ENCODE measurements at places on chromosomes 4 and X. TPM values are rescaled to one million over a fixed set of nuclear protein-coding genes. Genes with fewer than 3 reads are reported as not detected.

DNA sequence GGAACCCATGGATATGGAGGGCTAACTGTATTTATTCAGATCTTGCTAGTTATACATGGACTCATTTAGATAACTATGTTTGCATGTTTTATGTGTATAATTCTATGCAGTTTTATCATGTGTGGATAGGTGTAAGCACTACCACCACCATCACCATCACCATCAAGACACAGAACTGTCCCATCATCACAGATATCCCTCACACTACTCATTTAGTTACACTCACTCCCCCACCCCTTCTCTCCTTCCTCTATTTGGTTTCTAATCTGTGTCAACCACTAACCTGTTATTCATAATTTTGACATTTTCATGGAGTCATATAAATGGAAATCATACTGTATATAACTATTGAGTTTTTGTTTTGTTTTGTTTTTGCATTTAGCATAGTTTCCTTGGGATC is 43.7 kb downstream of the STAG2 start:
- ATAC-seq, result no peak

MAGED4B gene
- total RNA-seq, result 1.8 TPM

- no peak for ATAC-seq
Observed at GRCh38 chr4:188006285-188006848, 10.8 kb downstream of the ZFP42 start.

DNA sequence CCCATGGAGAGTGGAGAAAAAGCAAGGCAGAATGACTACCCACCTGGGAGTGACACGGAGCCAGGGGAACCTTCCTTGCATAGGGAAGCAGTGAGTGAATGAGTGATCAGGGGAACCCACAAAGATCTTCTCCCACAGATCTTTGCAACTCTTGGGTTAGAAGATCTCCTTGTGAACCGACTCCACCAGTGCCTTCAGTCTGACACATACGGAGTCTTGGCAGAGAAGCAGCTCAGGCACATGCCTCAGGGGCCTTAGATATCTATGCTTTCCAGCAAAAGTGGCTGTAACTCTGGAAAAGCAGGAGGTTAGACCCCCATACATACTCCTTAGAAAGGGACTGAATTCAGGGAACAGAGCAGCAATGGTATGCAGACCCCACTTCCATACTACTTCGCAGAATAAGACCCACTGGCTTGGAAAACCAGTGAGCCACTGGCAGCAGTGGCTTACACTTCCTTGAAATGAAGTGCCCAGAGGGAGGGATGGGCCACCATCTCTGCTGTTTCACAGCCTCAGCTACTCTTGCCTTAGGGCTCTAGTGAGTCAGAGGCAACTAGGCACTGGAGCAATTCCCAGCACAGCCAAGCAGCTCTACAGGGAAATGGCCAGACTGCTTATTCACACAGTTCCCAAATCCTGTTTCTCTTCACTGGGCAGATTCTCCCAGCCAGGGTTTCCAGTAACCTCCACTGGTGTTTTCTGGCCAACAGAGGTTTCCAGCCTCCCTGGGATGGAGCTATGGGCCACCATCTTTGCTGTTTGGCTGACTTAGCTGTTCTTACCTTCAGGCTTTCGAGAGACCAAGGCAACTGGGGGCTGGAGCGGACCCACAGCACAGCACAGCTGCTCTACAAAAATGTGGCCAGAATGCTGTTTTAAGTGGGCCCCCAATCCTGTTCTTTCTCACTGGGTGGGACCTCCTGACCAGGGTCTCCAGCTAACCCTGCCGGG is 82.8 kb upstream of the TCEAL2 start:
- peak; percentile 25 for ATAC-seq

- peak; percentile 43 for ATAC-seq
Observed at GRCh38 chr4:155353923-155354540, 22.7 kb downstream of the MAP9 start.

SMR3B gene
- not detected for total RNA-seq

DNA sequence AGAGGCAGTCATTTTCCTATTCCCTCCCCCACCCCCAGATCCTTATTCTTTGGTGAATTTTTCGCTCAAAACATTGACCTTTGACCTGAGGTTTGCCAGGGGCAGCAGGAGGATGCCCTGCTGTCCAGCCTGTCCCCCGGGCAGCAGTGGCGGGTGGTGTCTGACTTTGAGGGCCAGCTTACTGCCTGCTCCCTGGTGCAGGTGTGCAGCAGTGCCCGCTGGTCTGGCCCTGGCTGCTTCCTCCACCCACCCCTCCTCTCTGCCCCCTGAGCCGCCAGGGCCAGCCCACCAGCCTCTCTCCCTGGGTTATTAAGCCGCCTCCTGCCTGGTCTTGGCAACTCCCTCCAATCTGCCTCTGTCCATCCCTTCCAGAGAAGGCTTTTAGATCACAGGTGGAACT is 40.8 kb upstream of the GRPEL1 start:
- no peak for ATAC-seq

- ATAC-seq, result no peak
Observed at GRCh38 chrX:18297251-18297650, 57.2 kb downstream of the SCML2 start.

- ATAC-seq, result no peak
Observed at GRCh38 chrX:45508454-45508853, 307.8 kb upstream of the DIPK2B start.

DNA sequence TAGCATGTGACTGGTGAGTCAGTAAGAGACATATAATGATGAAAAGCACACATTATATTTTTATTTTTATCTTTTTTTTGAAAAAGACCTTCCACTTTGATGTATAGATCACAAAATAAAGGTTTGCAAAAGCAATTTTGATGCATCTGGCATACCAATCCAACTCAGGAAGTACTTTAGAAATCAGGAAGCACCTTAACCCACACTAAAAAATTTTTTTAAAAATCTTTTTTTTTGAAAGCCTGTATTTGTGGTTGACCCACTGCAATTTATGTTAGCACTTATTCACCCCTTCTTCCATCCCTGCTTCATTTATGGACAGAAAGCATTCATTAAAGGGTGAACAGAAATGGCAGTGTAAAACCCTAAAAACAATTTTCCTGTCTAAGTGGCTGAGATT is 16.6 kb downstream of the TMEM255A start:
- ATAC-seq, result no peak

GRCh38 chr4:56821381-56822243 is at the start of gene SPINK2:
SPINK2 (minus strand) TSS chr4:56821701; CDS start chr4:56821662, 39 bp downstream.
- ATAC-seq, result peak; percentile 82

RHOXF2 gene
- total RNA-seq, result not detected

KCNE5 gene
- not detected for total RNA-seq

DNA sequence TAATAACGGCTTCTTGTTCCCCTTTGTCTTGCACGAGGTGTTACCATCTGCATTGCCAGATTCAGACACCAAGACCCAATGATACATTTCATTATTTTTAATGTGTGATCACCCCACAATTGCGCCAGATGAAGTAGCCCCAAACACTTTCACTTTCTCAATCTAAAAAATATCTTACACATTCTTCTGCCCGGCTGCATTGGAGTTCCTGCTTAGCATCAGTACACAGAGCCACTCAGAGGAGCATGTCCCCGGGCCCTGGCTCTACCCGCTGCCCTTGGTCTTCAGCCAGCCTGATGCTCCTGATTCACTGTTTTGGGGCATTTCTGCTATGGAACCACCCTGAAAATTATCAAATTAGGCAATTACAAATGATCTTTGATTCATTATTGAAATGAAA is 66.0 kb upstream of the TENM3 start:
- ATAC-seq, result no peak

DNA sequence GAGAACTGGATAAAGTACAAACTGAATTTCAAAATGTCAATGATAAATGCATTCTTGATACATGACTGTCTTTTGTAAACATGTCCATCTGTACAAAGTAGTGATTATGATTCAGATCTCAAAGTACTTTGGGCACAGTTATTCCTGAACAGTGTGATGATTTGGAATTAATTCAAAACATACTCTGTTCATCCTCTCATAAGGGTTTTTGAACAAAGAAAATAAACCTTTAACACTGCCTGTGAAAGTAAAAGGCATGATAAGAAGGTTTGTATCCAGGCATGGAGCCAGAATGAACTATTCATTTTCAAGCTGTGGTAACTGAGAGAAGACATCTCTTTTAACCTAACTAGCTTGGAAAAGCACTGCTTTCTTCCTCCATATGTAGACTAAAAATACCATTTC is 883 bp upstream of the KLHL4 start:
- no peak for ATAC-seq

DNA sequence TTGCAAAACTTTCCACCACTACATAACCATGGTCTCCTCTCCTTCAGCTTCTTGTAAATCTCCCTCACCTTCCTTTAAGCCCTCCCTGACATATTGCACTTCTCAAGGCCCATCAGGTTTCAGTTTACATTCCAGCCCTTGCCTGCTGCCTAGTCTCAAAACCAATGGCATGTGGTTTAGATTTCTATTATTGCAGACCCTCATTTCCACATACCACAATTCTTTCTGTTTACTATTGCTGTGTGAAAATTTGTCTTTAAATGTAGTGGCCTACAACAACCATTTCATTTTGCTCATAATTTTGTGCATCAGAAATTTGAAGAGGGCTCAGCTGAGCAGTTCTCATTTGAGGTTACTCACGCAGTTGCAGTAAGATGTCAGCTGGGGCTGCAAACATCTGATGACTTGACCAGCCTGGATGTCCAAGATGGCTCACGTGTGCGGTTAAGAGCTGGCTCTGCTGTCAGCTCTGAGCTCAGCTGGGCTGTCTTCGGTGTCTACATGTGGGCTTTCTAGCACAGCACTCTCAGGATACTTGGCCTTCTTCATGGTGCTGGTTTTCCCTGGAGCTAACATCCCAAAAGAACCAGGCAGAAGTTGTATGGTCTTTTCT is 29.9 kb upstream of the SOD3 start:
- no peak for ATAC-seq

GRCh38 chr4:24117975-24118374 is 228.1 kb upstream of the PPARGC1A start:
- ATAC-seq, result no peak

DNA sequence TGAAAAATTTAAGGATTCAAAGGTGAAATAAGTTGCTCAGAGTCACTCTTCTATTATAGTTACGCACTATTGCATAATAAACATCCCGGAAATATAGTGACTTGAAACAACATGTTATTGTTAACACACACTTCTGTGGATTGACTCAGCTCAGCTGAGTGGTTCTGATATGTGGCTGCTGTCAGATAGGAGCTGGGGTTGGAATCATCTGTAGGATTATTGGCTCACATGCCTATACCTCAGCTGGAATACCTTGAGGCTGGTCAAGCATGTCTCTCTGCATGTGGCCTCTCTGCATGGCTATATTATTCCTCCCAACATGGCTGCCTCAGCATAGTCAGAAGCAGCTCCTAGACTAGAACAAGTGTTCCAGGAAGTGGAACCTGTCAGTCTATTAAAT is 486.7 kb upstream of the MAGEB2 start:
- peak; percentile 69 for ATAC-seq

DNA sequence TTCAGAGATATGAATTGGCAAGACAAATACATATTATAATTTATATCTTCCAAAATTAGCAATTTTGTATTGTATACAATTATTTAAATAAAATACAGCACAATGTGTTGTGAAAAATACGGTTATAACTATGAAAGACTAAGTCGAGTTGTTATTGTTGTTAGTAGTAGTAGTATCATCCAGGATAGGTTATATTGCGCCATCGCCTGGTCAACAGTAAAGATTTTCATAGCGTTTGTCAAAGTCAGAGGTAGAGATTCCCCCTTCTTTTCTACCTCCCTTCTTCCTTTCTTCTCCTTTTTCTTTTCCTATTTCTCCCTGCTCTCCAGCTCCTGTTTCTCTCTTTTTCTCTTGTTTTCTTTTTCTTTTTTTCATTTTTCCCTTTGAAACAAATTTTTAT is 499.1 kb upstream of the EPHA5 start:
- ATAC-seq, result no peak

GRCh38 chrX:113743069-113743468 is 840.8 kb upstream of the HTR2C start:
- ATAC-seq, result no peak

All from esophagus mucosa (tissue), 1 donor.